Renal cortical epithelial cell (primary cell): ENCODE measurements at places on chromosomes 13 and 19.

DNA sequence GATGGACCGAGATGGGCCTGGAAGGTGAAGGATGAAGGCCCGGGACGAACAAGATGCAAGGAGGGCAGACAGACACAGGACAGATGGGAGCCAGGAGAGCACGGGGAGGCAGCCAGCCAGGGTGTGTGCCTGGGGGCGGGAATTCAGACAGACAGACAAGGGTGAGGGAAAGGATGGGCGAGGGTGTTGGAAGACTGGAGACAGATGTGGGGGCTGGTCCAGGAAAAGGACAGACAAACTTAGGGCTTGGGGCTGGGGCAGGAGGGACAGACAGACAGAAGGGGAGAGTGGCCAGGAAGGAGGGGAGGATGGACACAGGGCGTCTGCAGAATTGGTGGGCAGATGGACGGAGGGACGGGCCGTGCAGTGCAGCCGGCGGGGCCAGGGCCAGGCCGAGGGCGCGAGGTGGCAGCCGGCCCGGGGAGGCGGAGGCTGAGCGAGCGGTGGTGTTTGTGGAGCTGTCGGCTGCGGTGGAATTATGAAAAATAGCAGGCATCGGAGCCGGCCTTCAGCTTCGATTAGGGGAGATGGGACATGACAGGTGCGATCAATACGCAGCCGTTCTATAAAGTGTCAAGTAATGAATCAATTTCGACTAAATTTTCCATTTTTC is 4.6 kb upstream of the ERFL start:
- DNase-seq: no peak

GRCh38 chr13:40391788-40392187 is 274.7 kb downstream of the FOXO1 start:
- DNase-seq: no peak

DNA sequence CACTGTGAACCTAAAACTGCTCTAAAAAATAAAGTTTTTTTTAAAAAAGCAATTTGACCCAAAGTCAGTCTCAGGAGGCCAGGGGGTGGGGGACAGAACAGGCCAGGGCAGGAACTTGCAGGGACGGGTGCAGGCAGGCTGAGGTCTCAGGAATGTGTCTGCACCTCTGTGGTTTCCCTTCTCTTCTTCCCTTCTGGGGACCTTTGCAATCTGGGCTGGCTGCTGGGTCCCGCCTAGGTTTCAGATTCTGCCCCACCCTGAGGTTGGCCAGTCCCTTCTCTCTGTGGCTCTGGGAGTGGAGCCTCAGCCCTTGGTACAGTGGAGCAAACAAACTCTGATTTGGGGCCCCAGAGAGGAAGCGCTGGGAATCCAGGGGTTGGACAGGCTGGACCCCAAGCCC is 5.3 kb upstream of the F2RL3 start:
- DNase-seq: no peak

- no peak for DNase-seq
Observed at GRCh38 chr19:53659292-53659691, 27.5 kb downstream of the DPRX start.

DNA sequence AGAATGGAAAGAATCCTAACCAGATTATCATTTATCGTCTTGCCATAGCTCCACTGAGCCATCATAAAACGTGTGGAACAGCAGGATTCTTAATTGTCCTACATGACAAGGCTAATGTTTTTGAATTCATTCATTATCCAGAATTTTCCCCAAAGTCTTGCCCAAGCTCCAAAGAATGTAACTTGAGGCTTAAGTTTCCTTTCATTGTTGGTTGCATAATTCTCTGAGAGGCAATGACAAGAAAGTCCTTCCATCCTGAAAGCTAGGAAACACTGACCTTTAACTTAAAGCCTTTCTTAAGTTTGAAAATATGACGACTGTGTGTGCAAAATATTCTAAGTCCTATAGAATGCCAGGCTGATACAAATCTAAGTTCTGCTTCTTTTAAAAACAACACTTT is 546.1 kb downstream of the SUCLA2 start:
- no peak for DNase-seq

DNA sequence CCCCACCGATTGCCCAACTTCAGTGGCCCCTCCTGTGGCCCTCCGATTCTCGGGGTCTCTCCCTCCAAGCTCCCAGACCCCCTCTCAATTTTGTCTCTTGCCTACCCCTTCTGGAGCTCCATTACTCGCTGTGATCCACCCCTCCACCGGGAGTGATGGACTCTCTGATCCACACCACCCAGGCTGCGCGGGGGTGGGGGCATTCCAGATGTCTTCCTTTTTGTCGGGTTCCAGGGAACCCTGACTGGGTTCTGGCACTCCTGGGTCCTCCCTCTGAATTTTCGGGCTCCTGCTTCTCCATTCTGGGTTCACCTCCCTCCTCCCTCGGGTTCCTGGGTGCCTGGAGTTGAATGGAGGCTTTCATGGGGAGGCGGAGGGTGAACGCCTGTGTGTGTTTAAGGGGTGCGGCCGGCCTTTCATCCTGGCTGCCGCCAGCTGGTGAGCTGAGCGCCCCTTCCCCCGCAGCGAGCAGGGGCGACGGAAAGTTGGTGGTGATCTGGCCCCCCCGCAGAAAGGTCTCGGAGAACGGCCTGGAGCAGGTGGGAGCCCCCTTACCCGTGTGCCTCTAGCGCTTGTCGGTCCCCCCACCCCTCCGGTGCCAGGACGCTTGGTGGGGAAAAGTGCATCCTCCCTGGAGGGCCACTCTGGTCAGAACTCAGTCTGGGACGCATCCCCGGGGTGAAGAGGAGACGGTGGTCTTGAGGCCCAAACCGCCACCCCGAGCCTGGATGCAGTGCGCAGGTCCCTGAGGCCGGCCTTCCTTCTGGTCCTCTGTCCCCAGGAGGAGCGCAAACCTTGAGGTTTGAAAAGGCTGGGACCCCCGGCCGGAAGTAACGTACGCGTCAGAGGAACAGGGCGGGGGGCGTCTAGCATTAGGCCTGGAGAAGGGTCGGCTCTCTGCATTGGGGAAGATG is 1.6 kb downstream of the MISP3 start:
- no peak for DNase-seq

DNA sequence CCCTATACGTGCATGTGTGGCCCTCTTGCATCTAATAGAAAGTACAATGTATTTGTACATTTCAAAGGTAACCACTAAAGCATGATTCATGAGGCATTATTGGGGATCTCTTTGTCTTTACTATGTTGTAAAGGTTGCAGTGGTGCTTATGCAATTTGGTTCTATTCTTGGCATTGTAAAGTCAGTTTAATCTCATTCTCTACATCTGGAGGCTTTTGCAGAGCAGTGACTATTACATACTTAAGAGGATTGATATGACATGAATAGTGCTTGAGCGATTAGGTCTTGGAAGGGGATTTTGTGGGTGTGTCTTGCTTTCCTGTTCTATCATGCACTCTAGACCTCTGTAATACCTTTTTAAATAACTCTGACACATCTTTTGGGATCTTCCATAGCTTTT is 610.0 kb downstream of the EFNB2 start:
- peak; percentile 36 for DNase-seq
